Pons (tissue), 1 donor: ENCODE measurements at places on chromosomes 2 and 18.

GRCh38 chr2:18432999-18433398, 127.5 kb downstream of the RDH14 start:
- no peak for DNase-seq

DNA sequence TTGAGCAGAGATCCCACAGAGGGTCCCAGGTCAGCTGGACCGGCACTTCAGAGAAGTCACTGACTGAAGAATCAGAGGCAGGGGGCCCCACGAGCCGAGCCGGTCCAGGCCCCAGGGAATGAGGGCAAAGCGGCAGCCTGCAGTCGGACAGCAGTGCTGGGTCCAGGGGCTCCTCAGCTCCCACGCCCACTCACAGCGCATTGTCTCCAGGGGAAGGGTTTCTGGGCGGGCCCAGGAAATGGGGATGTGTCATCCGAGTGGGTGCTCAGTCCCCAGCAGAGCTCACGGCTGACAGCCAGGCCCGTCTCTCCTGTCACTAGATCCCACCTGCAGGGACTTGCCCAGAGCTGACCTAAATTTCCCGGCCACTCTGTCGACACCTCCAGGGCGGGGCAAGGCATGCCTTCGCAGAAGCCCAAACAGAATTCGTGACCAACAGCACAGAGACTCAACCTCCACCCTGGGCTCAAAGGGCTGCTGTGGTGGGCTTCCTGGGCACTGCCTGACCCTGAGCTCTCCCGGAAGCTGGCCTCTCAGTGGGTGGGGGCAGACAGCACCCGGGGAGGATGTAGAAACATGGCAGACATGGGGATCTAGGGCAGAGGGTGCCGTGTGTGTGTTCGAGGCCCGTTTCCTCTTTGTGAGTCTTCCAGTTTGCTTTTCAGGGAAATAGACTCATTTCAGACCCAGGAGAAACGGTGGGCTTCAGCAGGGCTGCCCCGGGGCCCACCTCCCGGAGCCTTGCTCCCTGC, 42.1 kb upstream of the TAF1B start:
- DNase-seq = no peak

- no peak for DNase-seq
Observed at GRCh38 chr18:32910694-32911296, 138.0 kb upstream of the KLHL14 start.

DNA sequence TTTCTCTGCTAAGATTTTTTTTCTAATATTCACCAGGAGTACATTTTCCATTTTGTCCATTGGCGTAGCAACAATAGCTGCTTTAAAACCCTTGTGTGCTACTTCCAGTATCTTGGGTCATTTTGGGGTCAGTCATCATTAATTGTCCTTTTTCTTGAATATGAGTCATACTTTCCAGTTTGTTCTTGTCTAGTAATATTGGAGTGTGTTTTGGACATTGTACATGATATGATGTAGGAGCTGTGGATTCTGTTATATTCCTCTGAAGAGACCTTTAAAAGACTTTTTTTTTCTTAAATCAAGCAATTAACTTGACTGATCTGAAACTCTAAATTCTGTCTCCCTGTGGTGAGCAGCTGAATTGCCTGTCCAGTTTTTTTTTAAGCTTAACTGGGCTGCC, 40.8 kb downstream of the AGPS start:
- no peak for DNase-seq

- DNase-seq = no peak
Observed at GRCh38 chr2:6224267-6224666, 532.1 kb downstream of the SOX11 start.

DNA sequence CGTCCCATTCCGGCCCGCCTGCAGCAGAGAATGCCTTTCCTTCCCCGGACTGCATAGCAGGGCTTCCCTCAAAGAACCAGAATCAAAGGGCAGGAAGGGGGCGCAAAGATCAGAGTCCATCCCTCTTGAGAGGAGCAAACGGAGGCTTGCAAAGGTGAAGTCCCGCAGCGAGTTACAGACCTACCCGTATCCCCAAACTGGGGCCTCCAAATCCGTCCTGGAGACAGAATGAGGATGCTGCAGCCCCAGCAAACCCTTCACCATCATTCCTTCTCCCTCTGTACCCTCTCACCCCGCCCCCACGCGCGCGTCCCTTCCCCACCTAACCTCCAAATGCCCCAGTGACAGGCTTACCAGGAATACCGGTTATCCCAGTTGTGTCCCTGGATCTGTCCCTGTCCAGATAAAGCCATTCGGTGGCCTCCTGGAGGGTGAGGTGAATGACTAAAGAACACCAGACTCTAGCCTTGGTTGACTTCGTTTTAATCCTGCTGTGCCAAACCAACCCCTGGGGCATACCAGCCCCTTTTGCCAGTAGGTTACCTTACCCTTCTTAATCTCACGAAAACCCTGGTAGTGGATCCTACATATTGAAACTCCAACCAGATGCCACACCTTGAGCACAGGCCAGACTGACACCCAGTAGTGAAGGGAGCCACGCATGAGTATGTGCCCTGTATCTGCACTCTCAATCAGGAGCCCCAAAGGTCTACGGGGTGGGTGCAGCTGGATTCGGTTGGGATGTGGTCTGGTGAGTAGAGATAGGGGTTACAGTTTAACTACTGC, 961 bp upstream of the SLC40A1 start:
- no peak for DNase-seq

DNA sequence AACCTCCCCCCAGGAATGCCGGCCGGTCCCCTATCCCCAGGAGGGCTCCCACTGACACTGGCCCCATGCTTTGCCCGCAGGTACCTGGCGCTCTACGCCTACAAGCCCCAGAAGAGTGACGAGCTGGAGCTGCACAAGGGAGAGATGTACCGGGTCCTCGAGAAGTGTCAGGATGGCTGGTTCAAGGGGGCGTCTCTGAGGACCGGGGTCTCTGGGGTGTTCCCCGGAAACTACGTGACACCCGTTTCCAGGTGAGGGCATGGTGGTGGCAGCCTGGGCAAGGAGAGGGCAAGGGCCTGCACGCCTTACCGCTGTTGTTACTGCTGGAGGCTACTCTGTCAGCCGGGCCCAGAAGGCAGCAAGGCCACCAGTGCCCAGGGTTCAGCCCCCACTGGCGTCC, 181.3 kb downstream of the SEPTIN10 start:
- no peak for DNase-seq

- peak; percentile 34 for DNase-seq
Observed at GRCh38 chr2:120780402-120780801, 44.7 kb downstream of the GLI2 start.

- DNase-seq = no peak
Observed at GRCh38 chr2:27074738-27075565, 3.5 kb upstream of the EMILIN1 start.

DNA sequence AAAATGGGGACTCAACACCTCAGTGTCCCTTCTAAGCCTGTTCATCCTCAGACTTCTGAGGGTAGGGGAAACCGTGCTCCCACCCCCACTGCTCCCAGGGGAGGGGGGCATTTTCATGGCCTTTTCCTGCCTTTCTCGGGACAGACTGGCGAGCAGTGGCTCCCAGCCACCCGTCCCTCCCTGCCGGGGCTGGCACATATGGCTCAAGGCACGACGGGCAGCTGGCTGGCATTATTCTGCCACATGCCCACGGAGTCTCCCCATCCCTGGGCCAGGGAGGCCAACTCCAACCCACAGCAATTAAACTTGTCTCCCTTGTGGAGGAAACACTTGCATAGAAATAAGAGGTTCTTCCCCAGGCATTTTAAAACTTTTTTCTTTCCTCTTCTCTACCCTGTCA, 148.5 kb upstream of the CBLN2 start:
- DNase-seq = no peak
